ENCODE measurements at places on chromosomes 12 and 14.

GRCh38 chr14:21647380-21647779 lies 6.3 kb upstream of the OR4E2 start:
- no peak for DNase-seq

DNA sequence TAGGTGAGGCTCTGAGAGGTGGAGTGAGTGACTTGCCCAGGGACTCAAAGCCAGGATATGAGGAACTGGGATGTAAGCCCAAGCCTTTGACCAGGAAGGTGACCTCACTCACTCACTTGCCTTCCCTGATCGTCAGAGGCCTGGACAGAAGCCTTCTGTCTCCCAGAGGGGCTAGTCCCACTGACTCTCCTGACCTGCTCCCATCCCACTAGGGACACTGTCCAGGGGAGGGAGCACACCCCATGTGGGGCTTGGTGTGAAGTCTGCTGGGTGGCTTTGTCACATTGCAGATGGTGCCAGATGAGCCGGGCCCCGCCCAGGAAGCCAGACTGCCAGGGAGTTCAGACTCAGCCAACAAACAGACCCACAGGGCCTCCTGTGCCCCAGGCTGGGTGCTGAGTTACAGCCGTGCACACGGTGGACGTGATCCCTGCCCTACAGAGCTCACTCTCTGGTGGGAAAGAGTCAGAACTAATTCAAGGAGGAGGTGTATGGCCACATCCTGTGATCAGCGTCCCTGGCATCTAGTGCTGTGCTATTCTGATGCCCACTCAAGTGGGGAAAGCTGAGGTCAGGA lies 28.3 kb downstream of the MMAB start:
- DNase-seq = no peak

- DNase-seq = no peak
These were observed 37.9 kb downstream of the PITPNM2 start for GRCh38 chr12:123113026-123113425.

DNA sequence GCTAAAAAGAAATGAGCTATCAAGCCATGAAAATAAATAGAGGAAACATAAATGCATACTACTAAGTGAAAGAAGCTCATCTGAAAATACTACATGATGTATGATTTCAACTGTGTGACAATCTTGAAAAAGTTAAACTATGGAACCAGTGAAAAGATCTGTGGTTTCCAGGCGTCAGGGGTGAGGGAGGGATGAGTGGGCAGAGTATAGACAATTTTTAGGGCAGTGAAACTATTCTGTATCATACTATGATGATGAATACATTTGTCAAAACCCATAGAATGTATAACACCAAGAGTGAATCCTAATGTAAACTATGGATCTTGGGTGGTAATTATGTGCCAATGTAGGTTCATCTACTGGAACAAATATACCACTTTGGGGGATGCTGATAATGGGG lies 21.3 kb downstream of the SPX start:
- DNase-seq = no peak

- DNase-seq = no peak
These were observed 868.4 kb downstream of the DIO2 start for GRCh38 chr14:79342942-79343341.

GRCh38 chr14:29465095-29465494 lies 462.6 kb downstream of the PRKD1 start:
- no peak for DNase-seq

- DNase-seq = no peak
These were observed 170.1 kb upstream of the AMIGO2 start for GRCh38 chr12:47249719-47250357.

GRCh38 chr12:126114441-126114840 lies 1049.2 kb downstream of the AACS start:
- DNase-seq = no peak

GRCh38 chr12:112803620-112804282 lies 12.2 kb downstream of the RPH3A start:
- DNase-seq = no peak

- DNase-seq = no peak
These were observed 379.8 kb downstream of the VRK1 start for GRCh38 chr14:97177016-97177415.

- DNase-seq = no peak
These were observed 181.4 kb downstream of the EFCAB11 start for GRCh38 chr14:89773151-89773550.

GRCh38 chr12:22103418-22103817 lies 57.4 kb downstream of the CMAS start:
- DNase-seq = no peak

DNA sequence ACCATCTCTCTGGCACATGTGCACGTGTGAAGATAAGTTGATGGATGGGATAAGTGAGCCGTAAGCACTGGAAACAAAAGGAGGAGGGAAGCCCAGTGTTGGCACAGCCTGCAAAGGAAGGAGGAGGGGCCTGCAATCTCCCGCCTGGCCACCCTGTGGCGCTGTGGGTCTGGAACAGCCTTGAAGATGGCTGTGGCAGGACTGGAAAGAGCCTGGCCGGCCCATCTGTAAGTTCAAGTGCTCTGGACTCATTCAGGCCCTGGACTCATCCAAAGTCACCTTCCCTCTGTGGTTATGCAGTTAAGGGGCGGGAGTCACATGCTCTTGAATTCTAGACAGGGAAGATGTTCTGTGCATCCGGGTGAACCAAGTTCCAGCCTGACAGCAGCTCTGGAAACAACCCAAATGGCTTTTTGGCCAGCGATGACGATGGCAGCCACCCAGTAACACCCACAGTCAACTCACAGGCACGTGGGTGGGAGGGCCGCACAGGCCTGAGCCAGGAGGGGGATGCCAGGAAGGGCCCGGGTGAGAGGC lies 50.4 kb downstream of the CHGA start:
- no peak for DNase-seq

- DNase-seq = no peak
These were observed 480.7 kb downstream of the RPS29 start for GRCh38 chr14:49105512-49105911.

- no peak for DNase-seq
These were observed 147.5 kb upstream of the C14orf180 start for GRCh38 chr14:104431929-104432541.

DNA sequence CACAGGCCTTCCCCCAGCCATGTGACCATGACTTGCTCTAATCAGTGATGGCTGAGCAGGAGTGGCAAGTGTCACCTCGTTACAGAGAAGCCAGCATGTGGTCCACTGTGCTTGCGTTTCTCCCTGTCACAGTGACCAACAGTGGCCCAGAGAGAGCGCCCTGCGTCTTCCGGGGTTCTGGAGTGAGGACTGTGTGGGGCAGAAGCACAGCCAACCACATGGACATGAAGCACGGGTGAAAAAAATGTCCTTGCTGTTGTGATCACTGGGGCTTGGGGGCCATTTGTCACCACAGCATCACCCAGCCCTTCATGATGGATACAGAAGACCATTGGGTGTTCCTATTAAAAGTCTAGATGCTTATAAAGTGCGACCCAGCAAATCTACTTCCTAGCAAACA lies 174.6 kb upstream of the C14orf180 start:
- DNase-seq = no peak

GRCh38 chr12:16300736-16301135 lies 23.3 kb upstream of the SLC15A5 start:
- DNase-seq = no peak

DNA sequence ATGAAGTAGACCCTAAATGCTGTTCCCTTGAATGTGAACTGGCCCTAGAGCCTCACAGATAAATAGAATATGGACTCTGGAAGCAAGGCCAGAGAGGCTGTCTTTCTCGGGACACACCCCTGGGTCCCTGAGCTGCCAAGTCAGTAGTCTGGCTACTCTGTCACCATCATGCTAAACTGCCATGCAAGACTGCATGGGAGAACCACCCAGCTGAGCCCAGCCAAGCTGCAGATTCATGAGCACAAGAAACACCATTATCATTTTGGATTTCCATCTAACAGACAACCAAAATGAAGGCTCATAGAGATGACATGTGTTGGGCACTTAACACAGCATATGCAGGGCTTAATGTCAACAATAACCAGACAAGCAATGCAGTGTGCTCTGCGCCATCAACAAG lies 53.3 kb downstream of the CHGA start:
- DNase-seq = no peak

DNA sequence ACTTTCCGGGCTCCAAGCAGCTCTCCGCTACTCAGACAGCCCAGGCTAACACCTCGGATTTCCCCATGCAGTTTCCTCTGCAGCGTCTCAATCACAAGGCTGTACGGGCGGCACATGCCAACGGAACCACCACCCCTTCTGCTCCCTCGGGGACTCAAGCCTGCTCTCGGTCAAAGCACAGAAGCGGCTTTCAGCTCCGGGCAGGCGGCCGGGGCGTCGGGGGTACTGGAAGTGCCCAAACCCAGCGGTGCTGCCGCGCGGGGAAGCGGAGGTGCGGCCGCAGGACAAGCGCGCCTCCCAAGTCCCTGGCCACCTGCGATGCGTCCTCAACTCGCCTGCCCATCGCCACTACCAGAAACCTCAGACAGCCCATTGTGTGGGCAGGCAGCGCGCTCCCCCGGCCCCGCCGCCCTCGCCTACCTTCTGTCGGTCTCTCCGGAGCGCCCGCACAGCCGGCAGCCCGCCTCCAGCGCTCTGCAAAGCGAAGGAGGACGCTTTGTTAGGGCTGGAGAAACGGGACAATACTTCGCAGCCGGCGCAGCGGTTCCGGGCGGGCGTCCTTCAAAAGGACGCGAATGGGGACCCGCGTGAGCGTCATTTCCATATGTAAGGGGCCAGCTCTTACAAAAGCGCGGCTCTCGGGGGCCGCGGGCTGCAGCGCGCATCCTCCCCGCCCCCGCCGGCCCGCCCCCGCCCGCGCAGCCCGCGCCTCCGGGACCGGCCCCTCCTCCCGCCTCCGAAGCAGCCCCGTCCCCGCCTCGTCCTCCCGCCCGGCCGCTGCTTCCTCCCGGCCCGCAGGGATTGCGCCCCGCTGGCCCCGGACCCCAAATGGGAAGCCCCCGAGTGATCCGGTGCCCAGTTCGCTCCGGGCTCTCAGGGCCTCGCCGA lies 674 bp downstream of the NIN start:
- no peak for DNase-seq

DNA sequence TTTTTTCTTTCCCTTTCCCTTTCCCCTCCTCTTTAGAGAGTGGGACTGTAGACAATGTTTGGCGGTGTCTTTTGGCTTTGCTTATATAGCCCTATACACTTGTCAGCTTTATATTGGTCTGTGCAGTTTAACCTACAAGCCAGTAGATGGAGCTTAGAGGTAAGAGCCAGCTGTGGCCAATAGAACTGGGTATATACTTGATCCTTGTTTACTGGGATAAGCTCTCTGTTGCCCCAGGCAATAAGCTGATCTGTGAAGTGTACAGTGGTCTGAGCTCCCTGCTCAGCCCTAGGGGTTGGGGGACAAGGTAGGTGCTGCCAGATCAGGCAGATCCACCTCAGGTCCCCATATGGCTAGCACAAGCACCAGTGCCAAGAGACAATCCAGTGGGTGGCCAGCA lies 434.1 kb downstream of the NOVA1 start:
- DNase-seq = no peak

DNA sequence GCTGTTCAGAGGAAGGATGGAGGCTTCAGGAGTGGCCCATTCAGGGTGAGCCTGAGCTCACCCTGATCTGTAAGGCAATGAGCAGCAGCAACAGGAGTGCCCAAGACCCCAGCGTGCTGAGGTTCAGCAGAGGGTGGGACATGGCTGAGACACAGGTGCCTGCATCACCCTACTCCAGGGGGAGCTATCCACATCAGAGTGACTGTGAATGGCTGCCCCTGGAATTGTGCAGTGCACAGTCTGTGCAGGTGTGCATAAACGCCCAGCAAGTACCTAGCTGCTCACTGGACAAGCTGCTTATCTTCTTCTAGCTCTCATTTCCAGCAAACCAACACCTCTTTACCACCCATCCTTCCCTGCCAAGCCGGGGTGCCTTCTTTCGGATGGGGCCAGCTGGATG lies 140.6 kb upstream of the PRMT8 start:
- DNase-seq = no peak

DNA sequence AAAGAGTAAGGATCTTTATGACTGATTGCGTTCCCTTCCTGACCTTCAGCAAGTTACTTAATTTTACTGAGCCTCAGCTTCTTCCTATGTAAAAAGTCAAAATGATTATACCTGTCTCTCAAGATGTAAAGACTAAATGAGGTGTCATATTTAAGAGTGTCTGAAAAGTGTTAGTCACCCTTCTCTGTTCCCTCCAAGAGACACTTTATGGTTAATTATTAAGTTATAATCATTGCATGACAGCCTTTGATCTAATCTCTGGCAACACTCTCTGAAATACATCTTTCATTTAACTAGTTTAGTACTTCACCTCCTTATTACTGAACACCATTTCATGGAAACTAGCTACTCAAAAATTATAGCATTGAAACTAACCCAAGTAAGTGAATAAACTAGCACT lies 54.8 kb downstream of the BMAL2 start:
- DNase-seq = no peak

GRCh38 chr12:104722601-104723534 lies 235.2 kb downstream of the SLC41A2 start:
- DNase-seq = no peak

DNA sequence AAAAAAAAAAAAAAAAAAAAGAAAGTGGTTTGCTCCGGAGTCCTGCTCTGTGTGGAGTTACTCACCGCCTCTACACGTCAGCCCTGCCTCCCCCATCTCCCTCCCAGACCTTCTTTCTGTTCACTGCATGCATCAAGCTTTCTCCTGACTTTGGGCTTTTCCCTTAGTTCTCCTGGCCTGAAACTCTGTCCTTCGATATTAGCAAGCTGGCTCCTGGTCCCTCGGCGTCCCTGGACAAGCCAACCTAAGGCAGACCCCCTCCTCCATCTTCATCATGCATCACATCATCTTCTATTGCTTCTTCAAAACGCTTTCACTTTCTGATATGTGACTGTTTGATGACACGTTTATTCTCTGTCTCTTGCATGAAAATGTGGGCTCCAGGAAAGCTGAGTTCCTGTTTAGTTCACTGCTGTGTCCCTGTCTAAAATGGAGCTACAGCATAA lies 40.6 kb downstream of the SLC15A4 start:
- no peak for DNase-seq

- no peak for DNase-seq
These were observed 125.6 kb downstream of the PDE3A start for GRCh38 chr12:20493934-20494333.

- DNase-seq = no peak
These were observed 164.7 kb downstream of the SSPN start for GRCh38 chr12:26360062-26360461.

DNA sequence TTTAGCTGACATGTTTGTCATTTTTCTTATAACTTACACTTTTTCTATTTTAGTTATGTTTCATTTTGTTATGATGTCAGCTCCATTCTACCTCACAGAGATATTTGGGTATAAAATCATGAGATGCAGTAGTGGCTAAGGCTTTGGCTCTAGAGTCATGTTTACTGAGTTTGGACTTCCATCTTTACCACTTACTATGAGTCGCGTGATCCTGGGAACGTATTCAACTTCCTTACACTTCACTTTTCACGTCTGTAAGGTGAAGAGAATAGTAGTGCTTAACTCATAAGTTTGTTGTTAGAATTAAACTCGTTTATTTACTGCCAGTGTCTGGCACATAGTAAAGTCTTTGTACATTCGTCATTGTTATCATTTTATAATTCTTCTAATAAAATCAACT lies 126.3 kb downstream of the ERC1 start:
- DNase-seq = no peak

GRCh38 chr12:66409195-66409871 lies 107.0 kb downstream of the HELB start:
- DNase-seq = peak; percentile 22

GRCh38 chr12:125203145-125203765 lies 138.0 kb downstream of the AACS start:
- DNase-seq = no peak

Measured in brain pericyte (primary cell).